ENCODE measurements at places on chromosomes 2 and 18.

DNA sequence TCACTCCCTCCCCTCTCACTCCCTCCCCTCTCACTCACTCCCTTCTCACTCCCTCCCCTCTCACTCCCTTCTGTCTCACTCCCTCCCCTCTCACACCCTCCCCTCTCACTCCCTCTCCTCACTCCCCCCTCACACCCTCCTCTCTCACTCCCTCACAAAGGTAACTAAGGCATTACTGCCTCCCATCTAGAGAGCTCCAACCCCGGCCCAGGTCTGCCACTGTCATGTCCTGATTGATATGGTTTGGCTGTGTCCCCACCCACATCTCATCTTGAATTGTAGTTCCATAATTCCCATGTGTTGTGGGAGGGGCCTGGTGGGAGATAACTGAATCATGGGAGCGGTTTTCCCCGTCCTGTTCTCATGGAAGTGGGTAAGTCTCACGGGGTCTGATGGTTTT, 359.9 kb upstream of the MYT1L start:
- DNase-seq, result no peak

DNA sequence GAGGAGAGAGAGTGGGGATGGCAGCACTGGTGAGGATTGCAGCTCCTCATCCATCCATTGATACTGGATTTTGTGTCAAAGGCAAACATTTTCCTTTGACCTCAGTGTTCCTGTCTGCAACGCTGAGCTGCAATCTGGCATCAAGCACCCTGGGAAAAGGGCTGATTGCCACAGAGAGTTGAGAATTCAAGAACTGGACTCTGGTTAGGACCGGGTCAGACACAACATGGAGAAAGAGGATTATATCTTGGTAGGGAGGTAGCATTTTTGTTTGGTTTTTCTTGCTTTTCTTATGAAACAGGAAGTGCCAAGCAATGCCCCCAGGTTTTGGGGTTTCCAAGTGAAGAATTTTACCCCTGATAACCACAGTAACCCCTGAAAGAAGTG, 81.9 kb upstream of the PKDCC start:
- DNase-seq, result no peak

DNA sequence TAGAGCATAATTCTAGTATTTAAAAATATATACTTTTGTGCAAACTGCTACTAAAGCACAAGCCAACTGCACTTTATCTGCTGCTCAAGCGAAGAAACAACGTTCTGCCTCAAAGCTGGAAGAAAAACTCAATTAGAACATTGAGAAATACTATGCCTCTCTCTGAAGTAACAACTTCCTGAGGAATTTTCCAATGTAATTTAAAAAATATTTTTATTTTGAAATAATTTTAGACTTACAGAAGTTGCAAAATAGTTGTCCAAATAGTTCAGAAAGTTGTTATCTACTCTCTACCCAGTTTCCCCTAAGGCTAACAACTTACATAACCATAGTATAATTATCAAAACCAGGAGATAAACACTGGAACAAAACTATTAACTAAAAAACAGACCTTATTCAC, 12.3 kb upstream of the POLI start:
- DNase-seq, result no peak

- DNase-seq, result no peak
Measured at GRCh38 chr2:116917196-116917595, 897.3 kb upstream of the DDX18 start.

DNA sequence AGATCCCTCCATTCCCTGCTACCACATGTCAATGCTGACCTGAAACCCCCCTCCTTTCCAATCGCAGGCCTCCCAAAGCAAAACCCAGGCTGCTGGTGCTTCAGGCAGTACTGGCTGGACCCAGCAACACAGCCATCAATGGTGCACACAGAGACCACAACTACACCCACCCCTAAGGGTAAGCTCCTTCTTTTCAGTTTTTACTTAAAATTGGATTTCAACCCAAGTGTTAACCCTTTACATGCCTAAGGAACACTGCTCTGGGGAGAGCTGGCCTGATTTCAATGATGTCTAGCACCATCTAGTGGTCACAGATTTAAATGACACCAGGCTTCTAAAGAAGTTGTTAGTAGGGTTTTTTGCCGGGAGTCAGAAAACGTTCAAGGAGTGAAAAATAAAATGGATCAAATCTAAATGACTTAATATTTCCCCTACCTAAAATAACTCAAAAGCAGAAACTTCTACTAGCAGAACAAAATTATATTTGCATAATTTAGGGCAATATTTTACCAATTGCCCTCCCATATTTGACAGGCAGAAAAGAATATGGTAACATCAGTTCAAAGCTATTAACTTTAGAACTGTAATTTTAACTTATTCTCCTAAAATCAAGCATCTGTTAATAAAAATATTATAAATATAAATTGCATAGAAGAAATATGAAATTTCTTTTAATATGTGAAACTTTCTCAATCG, 24.6 kb downstream of the FECH start:
- peak; percentile 13 for DNase-seq

DNA sequence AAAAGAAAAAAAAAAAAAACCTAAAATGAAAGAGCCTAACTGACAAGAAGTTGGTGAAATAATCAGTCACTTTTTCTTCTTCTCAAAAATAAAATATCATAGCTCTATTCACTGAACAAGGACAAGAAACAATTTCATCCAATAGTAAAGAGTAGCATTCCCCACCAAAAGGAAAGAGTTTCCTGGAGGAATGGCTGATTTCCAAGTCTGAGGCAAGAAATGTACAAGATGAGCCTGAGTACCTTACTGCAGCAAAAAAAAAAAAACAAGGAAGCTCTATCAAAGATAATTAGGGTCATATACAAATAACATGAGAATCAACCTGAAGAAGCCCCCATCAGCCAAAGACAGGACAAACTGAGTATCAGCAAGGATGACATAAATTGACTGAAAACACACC, 11.5 kb downstream of the ROCK1 start:
- DNase-seq, result no peak

DNA sequence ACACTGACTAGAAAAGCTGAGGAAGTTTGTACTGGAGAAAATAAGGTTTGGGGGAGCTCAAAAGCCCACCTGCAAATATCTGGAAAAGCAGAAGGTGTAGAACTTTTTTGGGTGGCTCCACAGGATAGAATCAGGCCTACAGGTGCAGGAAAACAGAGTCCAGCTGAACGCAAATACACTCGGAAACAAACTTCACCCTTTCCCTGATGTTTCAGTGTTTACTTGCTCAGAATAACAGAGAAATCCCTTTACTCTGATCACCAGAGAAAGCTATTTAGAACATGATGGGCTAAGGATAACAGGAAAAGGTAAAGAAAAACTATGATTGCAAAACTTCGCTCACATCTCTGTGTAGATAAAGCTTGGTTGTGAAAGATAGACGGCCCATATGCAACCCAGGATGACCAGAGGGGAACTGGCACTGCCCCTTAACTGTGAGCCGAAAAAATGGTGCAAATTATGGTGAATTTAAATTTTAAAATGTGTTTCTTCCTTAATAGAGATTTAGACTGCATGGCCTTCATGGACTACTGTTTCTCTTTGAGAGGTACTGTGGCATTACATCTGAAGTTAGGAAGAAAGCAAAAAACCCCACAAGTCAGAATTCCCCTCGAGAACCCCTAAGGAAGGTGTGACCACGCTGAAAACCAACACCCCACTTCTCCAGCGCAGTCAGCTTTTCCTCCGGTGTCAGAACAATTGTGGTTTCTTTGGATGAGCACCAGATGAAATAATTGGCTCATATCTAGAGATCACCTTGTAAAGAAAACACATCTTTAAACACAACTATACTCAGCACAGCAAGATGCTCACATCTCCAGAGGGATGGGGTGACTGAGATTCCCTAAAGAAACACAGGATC, 84.5 kb upstream of the TMEM247 start:
- DNase-seq, result no peak

DNA sequence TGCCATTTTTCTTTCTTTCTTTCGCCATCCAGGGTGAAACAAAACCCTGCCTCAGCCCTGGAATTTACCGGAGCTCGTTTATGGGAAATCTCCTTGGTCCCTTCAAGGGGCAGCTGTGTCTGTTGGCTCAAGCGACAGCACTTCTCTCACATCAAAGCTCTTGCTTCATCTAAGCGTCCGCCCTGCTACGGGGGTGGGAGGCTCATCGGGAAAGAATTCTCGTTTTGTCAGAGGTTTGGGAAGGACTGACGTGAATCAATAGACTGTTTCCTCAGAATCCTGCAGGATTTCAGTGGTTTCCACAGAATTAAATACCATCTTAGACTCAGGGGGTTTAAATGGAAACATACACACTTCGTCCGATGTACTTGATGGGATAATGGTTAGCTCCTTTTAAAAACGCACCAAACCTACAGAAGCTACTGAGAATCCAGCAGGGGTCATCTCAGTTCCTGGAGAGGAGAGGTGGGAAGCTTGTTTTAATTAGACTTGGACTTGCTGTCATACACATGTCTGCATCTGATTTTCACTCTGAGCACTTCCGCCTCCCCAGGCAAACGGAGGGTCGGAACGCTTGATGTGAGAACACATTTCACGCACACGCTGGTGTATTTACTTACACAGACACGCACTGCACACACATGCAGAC, 91.6 kb downstream of the ASB1 start:
- DNase-seq, result no peak

- DNase-seq, result no peak
Measured at GRCh38 chr2:204586444-204587180, 41.3 kb downstream of the PARD3B start.

DNA sequence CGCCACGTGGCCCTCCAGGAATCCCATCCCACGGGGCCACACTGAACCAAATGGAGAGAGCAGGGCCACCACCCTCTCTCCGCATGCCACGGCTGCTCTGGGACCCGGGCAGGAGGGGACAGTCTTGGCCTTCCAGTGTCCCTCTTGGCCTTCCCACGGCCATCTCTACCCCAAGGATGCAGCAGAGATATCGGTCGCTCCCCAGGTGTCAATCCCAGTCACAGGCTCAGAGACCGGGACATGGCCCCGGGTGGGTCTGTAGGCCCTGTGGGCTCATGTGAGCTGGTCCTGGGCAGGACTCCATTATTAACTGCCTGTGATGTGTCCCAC, 15.3 kb downstream of the CAPN10 start:
- DNase-seq, result no peak

GRCh38 chr2:218282173-218282991, 9.9 kb downstream of the TMBIM1 start:
- no peak for DNase-seq

DNA sequence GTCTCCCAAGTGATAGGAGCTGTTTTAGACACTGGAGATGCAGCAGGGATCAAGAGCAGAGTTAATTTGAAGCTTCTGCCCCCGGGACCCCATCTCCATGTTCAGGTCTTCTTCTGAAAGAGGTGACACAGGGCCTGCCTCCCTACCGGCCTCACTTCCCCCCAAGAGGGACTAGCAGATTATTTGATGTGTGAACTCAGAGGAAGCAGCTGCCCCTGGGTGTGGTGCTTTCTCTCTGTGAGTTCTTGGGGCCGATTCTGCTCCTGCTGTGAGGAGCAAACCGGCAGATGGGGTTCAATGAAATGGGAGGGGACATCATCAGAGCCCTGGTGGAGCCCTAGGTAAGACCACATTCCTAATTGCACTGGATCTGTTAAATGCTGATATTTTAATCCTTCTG, 193.4 kb downstream of the FBXO15 start:
- no peak for DNase-seq

GRCh38 chr2:25385910-25386309, 44.2 kb upstream of the DNMT3A start:
- DNase-seq, result no peak

DNA sequence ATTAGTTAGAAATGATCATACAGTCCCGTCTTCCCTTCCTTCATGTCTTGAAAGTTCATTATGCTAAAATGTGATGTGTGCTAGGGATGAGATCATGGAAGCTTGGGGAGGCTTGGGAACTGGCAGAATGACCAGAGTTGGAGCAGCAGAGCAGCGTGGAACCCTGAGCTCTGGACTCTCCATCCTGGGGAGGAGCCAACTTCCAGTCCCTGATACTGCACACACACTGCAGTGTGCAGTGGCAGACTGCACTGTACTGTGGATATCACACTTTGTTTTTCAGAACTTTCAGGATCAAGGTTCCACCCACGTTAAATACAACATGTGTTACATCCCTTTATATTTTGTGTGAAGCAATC, 27.3 kb upstream of the GREB1 start:
- DNase-seq, result no peak

DNA sequence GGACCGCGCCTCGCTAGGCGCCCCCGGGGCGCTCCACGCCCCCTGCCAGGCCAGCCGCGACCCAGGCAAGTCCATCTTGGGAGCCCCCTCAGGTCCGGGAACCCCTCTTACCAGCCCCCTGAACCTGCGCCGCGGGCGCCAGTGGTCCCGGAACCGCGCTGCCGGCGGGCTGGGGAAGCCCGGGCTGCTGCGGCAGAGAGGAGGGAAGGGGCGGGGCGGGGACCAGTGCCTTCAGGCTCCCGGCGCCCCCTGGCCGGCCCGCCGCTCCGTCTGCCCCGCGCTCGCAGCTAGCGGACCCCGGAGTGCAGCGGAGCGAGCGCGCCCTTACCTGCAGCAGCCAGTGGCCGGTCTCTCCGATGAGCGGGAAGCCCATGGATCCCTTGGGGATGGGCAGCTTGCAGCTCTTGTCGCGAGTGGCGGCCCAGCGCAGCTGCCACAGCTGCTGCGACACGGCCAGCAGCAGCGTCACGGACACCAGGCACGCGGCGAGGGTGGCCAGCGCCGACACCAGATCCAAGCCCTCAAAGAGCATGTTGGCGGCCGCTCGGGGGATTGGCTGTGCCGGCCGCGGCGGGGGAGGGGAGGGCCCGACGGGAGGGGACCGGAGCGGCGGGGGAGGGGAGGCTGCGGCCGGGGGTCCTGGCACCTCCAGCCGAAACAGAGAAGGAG, at the start of gene CYP26B1:
CYP26B1 (minus strand) TSS at position 560 of the 669 bp plus-strand sequence; CDS start at position 532, 28 bp downstream.
- no peak for DNase-seq

DNA sequence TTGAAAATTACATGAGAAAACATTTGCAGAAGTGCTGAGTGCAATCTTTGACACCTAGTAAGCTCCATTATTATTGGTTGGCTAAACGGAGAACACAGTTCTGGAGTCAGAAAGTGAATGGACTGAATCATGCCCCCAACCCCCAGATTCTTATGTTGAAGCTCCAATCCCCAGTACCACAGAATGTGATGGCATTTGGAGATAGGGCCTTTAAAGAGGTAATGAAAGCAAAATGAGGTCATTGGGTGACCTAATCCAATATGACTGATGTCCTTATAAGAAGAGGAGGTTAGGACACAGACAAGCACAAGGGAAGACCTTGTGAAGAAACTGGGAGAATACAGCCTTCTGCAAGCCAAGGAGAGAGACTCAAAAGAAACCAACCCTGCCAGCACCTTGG, 200.9 kb upstream of the EPAS1 start:
- no peak for DNase-seq

GRCh38 chr18:61694236-61694635, 198.6 kb downstream of the RNF152 start:
- no peak for DNase-seq

DNA sequence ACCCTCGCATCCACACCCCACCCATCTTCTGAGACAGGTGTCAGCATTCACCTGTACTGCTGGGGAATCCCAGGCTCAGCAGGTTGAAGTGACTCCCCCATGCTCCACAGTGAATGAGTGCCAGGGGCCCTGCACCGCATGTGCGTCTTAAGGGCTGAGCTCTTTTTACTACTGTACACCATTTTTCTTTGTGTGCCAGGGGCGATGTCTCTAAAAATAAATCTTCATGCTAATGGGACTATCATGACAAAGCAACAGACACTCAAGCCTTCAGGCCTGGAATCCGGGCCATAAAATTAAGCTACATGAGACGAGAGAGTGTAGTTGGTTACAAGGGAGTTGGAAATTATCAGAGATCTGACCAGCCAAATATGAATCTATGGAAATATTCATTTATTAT, 294.8 kb downstream of the LPIN1 start:
- no peak for DNase-seq

All from stimulated activated CD4-positive, alpha-beta T cell treated with anti-CD3 and anti-CD28 coated beads, Interleukin-2, amount 100 ng/mL, for 48 hours (primary cell).